ENCODE measurements at places on chromosomes 5 and 9. TPM values are rescaled to one million over a fixed set of nuclear protein-coding genes. Genes with fewer than 3 reads are reported as not detected.

DNA sequence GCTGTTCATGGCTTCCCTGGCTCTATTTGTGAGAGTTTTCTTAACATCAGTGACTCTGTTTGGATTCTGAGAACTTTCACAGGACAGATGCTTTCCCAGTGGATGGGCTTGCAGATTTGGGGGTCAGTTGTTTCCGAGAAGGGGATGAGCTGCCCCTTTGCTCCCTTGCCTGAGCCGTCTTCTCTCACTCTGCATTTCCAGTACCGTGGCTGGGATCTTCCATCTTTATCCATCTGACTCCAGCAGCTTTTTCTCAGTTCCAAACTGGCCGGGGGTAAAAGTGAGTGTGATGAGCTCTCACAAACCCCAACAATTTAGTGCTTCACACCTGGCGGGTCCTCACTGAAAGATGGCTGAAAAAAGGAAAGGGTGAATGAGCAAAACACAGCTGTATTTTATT lies 79.1 kb downstream of the TENT4A start:
- no peaks in the 10 kb centered on the region for H3K36me3 ChIP-seq
- peaks cover 3% of the 10 kb centered on the region for H3K27me3 ChIP-seq
- no peak for DNase-seq
- no peak overlapping the region for H3K27ac ChIP-seq
- no peak overlapping the region for H3K4me3 ChIP-seq

- H3K4me3 ChIP-seq, result no peak overlapping the region
- H3K27ac ChIP-seq, result no peak overlapping the region
- H3K27me3 ChIP-seq, result no peaks in the 10 kb centered on the region
- H3K36me3 ChIP-seq, result peaks cover 2% of the 10 kb centered on the region
- H3K4me1 ChIP-seq, result peaks cover 1% of the 10 kb centered on the region
Measured at GRCh38 chr9:4955836-4956235, 29.2 kb upstream of the JAK2 start.

DNA sequence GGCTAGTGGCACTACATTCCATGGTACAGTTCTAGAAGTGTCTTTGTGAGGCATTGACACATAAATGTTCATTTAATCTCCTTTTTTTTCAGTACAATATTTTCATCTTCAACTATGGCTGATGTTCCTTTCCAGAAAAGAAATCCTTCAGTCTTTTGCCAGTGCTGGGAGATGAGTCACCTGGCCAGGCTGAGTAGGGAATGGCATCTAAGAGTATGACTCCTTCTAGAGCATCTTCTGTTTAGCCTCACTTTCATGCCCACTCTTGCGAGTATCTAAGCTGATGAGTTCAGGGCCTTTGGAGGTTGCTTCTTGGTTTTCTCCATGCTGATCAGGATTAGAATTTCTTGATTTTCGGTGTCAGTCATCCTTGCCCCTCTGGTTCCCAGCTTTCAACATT lies 124.4 kb downstream of the SLC28A3 start:
- no peak overlapping the region for H3K4me3 ChIP-seq
- no peaks in the 10 kb centered on the region for H3K36me3 ChIP-seq
- H3K27ac ChIP-seq, result no peak overlapping the region
- no peaks in the 10 kb centered on the region for H3K27me3 ChIP-seq
- H3K4me1 ChIP-seq, result no peaks in the 10 kb centered on the region
- no peak for DNase-seq

DNA sequence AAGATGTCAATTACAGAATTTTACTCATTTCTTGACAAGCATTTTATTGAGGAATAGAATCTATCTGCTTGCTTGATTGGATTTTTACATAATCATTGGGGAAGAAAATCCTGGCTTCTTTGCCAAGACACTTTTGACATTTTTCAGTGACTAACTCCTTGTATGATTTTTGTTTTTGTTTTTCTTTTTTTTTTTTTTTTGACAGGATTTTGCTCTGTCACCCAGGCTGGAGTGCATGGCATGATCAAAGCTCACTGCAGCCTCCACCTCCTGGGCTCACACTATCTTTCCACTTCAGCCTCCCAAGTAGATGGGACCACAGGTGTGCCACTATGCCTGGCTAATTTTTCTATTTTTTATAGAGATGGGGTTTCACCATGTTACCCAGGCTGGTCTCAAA lies 672.3 kb upstream of the RGMB start:
- H3K36me3 ChIP-seq, result no peaks in the 10 kb centered on the region
- H3K4me3 ChIP-seq, result no peak overlapping the region
- peaks cover 1% of the 10 kb centered on the region for H3K27me3 ChIP-seq
- H3K27ac ChIP-seq, result no peak overlapping the region
- no peaks in the 10 kb centered on the region for H3K4me1 ChIP-seq
- no peak for DNase-seq

DNA sequence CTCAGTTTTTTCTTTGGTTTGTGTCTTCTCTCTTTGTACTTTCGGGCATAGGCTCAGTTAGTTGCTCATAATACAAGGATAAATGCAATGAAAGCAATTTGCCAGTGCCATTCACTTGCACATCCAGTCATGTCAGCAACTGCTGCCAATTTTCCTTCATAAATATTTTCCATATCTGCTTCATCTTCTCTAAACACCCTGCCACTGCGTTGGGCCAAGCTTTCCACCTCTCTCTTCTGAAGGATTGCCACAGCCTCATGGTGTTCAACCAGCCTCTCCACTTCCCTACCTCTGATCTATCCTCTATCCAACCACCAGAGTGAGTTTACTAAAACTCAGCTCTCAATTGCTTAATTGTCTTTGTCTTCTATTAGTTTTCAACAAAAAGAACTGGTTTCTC lies 192.5 kb upstream of the ZNF462 start:
- H3K4me3 ChIP-seq, result no peak overlapping the region
- no peaks in the 10 kb centered on the region for H3K4me1 ChIP-seq
- no peaks in the 10 kb centered on the region for H3K36me3 ChIP-seq
- H3K27me3 ChIP-seq, result no peaks in the 10 kb centered on the region
- H3K27ac ChIP-seq, result no peak overlapping the region
- DNase-seq, result no peak

DNA sequence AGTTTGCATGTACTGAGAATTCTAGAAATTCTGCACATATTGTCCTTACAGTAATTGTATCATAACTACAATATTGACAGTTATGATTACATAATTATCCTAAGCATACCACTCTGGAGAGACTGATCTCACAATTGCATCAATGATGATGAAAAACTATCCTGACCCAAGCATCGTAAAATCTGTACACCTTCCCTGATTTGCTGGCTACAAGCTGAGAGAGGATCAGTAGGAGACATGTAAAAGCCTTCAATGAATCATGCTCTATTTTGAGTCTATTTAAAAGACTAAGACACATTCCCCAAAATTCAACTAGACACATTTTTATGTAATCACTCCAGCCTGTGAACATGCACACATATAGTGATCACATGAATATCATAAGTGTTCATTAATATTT lies 1833.8 kb downstream of the EFNA5 start:
- no peaks in the 10 kb centered on the region for H3K4me1 ChIP-seq
- no peak for DNase-seq
- no peaks in the 10 kb centered on the region for H3K27me3 ChIP-seq

Gene AK8
- not detected for total RNA-seq

- DNase-seq, result no peak
- H3K27me3 ChIP-seq, result no peaks in the 10 kb centered on the region
- H3K36me3 ChIP-seq, result no peaks in the 10 kb centered on the region
- no peak overlapping the region for H3K4me3 ChIP-seq
Measured at GRCh38 chr5:51185850-51186329, 197.4 kb upstream of the ISL1 start.

Gene COL23A1
- not detected for total RNA-seq

DNA sequence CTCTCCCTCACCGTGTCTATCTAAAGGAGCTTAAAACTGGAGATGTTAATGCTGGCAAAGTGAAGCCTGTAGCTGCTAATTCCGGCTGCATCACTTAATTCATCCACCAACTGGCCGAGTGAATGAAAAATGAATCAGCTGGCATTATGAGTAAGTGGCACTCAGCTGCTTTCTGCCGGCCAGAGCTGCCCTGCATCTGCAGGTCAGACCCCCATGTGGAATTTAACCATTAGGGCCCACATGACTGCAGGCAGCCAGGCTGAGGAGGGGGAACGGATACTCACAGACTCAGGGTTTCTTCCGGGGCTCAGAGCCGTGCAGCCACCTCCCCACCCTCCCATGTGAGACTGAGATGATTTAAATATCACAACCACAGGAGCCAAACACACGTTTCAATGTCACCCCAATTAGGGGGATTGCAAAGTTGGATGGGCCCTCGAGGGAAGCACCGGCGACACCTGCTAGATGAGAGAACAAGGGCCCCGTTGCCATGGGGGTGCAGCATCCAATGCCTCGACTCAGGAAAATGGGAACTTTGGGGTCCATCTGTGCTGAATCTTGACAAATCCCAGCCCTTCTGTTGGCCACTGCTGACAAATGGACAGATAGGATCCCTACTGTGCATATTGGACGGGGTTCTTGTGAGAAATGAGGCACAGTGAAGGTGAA lies 115.6 kb upstream of the ALDH1B1 start:
- H3K36me3 ChIP-seq, result no peaks in the 10 kb centered on the region
- peaks cover 18% of the 10 kb centered on the region for H3K4me1 ChIP-seq
- H3K27ac ChIP-seq, result no peak overlapping the region
- no peaks in the 10 kb centered on the region for H3K27me3 ChIP-seq

DNA sequence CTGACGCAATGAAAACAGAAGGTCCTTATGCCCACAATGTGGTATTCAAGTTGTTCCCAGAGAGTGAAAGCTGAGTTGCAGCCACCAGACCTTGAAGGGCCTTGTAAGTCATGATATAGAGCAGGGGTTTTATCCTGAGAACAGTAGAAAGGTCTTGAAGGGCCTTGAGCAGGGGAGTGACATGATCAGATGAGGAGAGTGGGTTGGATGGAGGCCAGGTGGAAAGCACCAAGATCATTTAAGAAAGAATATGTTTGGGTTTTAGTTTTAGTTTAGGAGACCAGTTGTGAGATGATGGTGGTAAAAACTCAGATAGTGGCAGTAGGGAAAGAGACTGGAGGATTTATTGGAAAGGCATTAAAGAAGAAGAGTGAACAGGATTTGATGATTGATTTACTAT lies 5.9 kb downstream of the ITGA2 start:
- H3K4me1 ChIP-seq, result peaks cover 4% of the 10 kb centered on the region
- no peak overlapping the region for H3K4me3 ChIP-seq
- no peaks in the 10 kb centered on the region for H3K36me3 ChIP-seq
- DNase-seq, result peak; percentile 20

DNA sequence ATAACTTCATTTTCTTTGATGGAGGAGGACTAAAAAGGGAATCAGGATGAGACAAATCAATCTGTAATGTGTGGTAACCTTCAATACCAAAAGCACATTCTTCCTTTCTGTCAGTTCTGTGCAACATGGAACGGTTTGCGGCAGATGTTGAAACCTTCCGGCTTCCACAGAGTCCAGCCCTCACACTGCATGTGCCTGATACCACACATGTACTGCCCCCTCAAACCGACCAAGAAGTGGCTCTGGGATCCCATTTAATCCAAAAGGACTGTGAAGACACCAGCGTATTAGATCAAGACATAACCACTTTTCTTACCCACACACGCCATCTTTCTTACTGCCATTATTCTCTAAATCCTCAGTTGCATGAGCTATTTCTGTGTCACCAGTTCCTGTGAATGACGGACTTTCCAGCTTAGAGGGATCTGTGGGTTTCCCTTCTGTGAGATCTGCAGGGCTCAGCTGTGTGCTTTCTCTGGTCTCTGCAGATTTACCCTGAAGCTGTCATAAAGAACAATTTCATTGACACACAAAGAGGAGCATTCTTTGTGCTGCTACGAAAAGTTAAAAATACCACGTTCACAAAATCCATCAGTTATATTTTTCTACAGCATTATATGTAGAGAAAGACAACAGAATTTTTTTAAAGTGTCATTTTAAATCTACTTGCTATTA lies 25.8 kb downstream of the NSUN2 start:
- H3K36me3 ChIP-seq, result peaks cover 61% of the 10 kb centered on the region
- H3K27ac ChIP-seq, result no peak overlapping the region
- no peak overlapping the region for H3K4me3 ChIP-seq
- H3K4me1 ChIP-seq, result no peaks in the 10 kb centered on the region

DNA sequence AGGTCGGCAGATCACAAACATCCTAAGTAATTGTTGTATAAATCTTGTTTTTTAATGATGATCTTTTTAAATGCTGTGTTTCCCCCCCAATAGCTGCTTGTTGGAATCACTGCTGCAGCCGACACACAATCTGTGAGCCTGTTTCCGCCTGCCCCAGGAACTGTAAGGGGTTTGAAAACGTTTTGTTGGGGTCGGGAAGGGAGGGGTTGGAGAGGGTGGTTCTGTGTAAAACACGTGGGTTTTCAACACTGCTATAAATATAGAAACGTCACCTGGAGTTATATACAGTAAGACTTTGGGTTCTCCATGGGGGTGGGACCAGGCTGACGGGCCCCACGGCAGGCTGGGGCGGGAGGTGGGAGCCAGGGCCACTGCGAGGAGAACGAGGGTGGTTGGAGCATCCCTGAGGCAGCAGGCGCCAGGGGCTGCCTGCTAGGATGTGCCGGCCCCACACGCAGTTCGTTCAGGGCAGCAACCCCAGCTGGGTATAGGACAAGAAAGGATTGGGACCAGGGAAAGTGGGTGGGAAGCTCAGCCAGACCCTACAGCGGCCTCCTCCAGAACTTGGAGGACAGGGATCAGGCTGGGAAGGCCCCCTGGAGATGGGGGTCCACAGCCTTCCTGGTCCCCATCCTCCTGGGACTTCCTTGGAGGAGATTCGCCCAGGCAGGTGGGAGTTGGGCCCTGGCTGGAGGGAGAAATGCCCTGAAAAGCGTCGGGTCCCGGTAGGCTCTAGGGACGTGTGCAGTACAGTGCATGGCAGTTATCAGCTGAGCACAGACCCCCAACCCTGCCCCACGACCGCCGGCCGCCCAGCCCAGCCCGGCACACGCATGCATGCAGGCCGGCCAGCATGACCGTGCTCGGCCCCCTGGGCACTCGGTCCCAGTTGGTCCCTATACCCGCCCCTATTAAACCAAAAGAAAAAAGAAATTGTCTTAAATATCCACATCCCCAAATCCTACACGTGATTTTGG lies 9.7 kb downstream of the RNF44 start:
- H3K4me3 ChIP-seq, result no peak overlapping the region
- peaks cover 36% of the 10 kb centered on the region for H3K4me1 ChIP-seq
- H3K27ac ChIP-seq, result peak overlapping the region; percentile 72
- DNase-seq, result no peak
- H3K36me3 ChIP-seq, result peaks cover 28% of the 10 kb centered on the region

- H3K4me3 ChIP-seq, result peak overlapping the region; percentile 98
- peak; percentile 56 for DNase-seq
- no peaks in the 10 kb centered on the region for H3K27me3 ChIP-seq
- peaks cover 47% of the 10 kb centered on the region for H3K4me1 ChIP-seq
Measured at GRCh38 chr9:97632248-97632984, 752 bp downstream of the TSTD2 start.

Gene RAD23B
- 115 TPM for total RNA-seq

DNA sequence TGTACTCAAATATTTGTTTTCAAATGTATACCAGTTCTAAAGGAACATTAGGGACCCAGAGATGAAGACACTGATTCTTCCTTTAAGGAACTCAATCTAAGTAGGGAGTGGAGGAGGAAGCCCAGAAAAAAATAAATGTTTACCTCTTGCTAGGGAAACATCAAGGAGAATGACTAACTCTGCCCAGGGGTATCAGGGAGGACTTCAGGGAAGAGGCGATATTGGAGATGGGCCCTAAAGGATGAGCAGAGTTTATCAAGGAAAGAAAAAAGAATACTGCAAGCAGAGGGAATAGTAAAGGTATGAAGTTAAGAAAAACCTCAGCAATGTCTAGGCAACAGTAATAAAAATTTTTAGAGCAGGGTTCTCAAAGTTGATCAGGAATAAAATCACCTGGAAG lies 16.4 kb downstream of the FBXW2 start:
- H3K27me3 ChIP-seq, result no peaks in the 10 kb centered on the region
- H3K4me1 ChIP-seq, result peaks cover 18% of the 10 kb centered on the region
- no peak overlapping the region for H3K27ac ChIP-seq
- DNase-seq, result no peak
- peaks cover 34% of the 10 kb centered on the region for H3K36me3 ChIP-seq
- no peak overlapping the region for H3K4me3 ChIP-seq
